ENCODE measurements at places on chromosomes 1 and 21.

DNA sequence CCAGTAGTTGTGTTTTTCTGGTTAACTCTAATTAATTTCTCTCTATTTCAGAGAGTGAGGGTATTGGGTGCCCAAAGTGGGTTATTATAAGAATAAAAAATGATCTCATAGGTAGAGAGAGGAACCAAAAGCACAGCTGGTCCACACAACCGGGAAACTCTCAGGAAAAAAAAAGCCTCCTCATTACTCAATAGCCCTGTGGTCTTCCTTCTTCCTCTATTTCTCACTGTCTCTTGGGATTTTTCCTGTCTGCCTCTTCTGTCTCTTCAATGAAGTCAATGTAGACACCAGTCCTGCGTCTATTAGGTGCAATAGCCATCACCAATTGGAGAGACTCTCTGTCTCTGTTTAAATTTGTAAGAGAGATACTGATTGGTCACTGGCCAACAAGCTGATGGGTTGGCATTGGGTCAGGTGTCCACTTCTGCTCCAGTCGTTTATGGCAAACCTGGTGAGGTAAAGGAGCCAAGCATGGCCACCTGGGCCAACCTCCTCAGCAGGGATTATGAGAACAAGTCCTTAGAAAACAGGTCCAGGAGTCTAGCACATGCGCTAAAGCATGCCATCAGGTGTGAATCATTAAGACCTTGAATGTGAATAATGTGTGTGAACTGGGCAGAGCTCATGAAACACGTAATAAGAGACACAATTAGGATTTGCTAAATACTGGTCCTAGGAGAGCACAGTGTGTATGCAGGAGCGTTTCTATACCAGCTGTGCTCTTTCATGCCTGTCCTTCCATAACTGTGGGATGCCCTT, 443.0 kb upstream of the RUNX1 start:
- no peak for DNase-seq

GRCh38 chr1:201911826-201912571, 23.3 kb downstream of the SHISA4 start:
- no peak for DNase-seq

DNA sequence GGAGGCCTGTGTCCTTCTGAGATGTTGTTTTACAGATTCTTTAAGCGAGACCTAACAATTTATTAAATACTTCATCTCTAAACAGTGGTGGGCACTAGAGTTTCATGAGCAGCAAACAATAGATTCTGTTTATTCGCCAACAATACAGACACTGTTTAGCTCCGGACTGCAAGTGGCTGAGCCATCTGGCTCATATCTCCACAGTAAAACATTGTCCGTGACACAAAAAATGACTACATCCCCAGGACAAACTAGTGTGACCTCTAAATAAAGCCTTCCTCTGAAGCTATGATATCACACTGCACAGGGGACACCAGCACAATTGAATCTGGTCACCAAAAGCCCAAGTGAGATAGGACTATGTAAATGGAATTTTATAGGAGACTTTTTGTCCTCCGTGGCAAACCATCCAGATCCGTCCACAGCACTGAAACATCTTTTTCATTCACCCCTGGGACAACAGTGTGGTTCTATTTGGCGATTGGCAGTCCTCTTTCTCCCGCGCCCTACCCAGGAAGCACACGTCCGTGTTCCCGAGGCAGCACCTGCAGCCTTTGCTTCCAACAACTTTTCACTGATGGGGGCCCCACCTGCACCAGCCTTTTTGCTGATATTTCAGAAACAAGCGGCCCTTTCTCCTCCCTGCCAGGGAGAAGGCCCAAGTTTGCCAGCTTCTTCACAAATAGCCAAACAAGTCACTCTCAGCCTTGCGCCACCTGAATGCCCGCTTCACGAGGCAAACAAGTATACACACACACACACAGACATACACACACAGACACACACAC, 47.4 kb downstream of the OLIG1 start:
- DNase-seq = no peak

DNA sequence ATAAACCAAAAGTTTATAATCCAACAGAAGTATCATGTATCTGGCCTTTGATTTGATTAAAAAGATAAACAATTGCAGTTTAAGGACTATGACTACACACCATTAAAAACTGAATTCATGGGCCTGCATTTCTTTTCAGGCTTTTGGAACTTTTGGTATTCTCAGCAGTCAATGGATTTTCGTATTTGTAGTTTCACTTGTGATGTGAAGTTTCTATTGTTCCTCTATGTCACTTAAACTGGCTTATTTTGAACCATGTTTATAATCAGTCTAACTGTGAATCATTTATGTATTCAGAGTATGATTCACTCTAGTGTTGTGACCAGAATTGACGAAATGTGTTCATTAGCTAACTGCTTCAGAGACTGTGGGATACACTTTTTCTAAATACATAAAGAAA, 132.9 kb downstream of the COQ8A start:
- DNase-seq = no peak

DNA sequence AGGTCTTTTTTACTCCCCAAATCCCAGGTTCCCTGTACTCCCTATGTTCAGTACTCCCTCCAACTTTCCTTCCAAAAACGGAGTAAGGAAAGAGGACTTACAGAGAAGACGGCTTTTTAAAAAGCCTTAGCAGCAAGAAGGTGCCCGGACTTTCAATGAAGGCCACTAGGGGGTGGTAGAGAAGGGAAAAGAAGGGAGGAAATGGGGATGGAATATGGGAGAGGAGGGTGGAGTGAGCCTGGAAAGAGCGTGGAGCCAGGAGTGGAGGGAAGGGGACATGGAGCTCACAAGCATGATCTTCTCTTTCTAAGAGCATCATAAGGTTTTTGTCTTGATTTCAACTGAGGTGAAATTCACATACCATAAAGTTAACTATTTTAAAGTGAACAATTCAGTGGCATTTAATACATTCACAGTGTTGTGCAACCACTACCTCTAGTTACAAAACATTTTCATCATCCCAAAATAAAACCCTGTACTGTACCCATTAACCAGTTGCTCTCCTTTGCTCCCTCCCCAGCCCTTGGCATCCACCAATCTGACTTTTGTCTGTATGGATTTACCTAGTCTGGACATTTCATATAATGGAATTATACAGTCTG, 129.9 kb downstream of the ZNF281 start:
- DNase-seq = no peak

GRCh38 chr1:240122639-240123613, 31.2 kb downstream of the FMN2 start:
- no peak for DNase-seq

- DNase-seq = no peak
These were observed 31.9 kb upstream of the SLC19A2 start for GRCh38 chr1:169517558-169518186.

GRCh38 chr1:107534632-107535031, 393.8 kb downstream of the NTNG1 start:
- DNase-seq = no peak

DNA sequence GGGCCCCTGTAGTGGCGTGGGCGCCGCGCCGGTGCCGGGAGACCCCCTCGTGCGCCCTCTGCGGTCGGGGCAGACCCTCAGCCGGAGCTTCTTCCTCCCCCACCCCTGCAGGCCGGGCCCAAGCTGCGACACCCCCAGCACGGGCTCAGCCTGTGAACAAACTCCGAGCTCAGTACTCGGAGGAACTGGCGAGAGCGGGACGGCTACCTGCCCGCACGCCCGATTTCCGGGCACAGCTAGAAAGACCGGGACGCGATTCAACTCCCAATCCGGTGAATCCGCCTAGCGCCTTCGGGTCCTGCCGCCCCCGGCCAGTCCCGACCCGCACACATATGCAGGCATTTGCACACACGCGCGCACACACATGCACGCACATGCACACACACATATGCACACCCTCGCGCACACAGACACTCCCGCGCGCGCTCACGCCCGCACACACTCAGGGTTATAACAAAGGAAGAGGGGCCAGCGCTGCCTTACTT, 580 bp upstream of the BLACAT1 start:
- no peak for DNase-seq

GRCh38 chr1:160214481-160215140, 9.4 kb downstream of the PEA15 start:
- no peak for DNase-seq

- DNase-seq = no peak
These were observed 1.1 kb downstream of the ADIPOR1 start for GRCh38 chr1:202956969-202957368.

- no peak for DNase-seq
These were observed 9.4 kb downstream of the LHX4 start for GRCh38 chr1:180239145-180240096.
